AG20443 (cell line): ENCODE measurements at places on chromosomes 13 and 19.
A peak's percentile ranks its signal among the peaks of the same experiment; 100 is the strongest.

- no peak for DNase-seq
These were observed 20.2 kb downstream of the CHAMP1 start for GRCh38 chr13:114334305-114335053.

DNA sequence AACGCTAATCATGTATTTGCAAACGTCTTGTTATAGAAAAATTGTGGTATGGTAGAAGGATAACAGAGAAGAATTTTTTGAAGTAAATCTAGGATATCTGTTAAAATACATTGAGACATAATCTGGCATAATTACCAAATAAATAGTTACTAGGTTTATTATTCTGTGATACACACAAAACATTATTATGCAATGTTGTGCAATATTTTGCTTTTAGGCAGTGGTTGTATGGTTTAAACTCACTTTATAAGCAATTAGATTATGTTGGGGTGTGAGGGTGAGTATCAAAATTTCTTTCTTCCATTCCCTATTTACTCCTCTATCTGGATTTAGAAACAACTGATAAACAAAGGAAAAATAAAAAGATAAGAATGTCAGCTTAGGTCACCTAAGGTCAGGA is 385.6 kb downstream of the SLITRK6 start:
- no peak for DNase-seq

- DNase-seq = peak; percentile 43
These were observed 2.6 kb downstream of the MBNL2 start for GRCh38 chr13:97224544-97225300.

GRCh38 chr19:50000841-50001557 is 24.2 kb downstream of the VRK3 start:
- DNase-seq = no peak

DNA sequence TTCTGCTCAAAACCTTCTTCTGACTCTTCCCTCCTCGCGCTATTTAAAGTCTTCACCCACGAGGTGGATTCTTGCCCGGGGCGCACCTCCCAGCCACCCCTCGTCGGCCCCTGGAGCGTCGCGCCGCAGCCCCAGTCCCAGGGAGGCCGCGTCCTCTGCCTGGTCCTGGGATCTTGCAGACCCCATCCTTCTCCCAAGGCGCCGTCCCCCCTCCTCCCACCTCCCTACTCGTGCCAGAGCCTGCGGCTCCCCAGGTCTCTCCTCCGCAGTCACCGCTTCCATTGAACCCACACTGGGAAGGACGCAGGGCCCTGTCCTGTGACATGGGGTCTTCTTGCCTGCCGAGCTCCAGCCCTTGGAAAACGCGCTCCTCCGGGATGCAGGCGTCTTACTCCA is 486 bp downstream of the ZNF808 start:
- no peak for DNase-seq

GRCh38 chr19:10095622-10095947 is 6.9 kb downstream of the ANGPTL6 start:
- no peak for DNase-seq

DNA sequence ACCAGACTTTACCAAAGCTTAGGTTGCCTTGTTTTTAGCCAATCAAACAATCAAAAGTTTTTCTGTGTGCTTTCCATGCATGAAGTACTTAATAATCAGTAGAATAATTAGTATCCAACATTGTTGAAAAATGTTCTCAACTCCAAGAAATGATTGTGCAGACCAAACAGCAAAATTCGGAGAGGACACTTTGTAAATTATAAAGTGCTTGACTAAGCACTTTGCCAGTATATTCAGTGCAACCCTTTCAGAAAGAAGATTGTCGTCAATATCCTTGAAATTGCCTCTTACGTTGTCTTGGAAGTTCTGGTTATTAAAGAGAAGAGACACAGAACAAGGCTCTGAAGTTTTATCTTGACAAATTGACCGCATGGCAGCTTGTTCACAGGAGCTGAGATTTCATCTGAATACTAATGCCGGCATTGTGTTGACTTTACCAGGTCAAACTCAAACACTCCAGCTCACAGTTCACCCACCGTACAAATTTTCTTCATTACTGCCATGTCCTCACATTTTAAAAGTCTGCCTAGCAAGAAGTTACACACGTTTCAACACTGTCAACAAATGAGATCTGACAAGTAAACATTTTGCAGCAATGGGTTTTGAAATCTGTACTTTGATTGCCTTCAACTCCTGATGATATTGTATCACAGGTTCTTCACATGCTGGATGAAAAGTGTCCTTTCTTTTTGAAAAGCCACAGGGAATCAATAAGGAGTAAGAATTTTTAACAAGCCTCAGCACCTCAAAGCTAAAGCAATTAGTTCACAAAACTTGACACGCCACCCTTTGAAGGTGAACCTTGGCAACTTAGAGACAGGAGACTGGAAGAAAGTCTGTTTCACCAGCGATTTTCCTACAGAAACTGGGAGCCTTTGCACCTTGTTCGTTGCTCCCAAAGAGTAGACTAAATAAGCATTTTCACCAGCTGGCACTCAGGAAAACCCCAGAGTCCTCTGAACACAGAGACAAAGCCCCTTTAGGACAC is 150.9 kb downstream of the RFC3 start:
- DNase-seq = no peak

DNA sequence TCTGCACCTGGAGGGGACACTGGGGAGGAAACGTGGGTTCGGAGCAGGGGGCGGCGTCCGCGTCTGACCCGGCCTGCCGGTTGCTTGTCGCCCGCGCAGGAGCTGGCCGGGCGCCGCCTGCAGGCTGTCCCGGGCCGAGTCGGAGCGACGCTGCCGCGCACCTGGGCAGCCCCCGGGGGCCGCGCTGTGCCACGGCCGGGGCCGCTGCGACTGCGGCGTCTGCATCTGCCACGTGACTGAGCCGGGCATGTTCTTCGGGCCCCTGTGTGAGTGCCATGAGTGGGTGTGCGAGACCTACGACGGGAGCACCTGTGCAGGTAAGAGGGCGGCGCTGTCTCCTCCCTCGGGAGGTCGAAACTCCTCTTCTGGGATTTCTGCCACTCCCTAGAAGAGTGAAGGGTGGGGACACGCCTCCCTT is 1.3 kb downstream of the ITGBL1 start:
- DNase-seq = peak; percentile 43

- peak; percentile 68 for DNase-seq
These were observed 564.1 kb downstream of the DCT start for GRCh38 chr13:93915269-93915809.

DNA sequence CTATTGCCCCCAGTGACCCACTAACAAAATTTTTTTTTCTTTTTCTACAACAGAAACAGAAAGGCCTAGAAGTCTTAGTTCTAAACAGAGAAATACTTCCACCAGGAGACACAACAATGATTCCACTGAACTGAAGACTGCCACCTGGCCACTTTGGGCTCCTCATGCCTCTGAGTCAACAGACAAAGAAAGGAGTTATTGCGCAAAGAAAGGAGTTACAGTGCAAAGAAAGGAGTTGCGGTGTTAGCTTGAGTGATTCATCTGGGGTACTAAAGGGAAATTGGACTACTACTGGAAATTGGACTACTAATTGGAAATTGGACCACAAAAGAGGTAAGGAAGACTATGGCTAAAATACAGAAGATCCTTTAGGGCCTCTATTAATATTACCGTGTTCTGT is 116.6 kb downstream of the PCDH17 start:
- DNase-seq = no peak

DNA sequence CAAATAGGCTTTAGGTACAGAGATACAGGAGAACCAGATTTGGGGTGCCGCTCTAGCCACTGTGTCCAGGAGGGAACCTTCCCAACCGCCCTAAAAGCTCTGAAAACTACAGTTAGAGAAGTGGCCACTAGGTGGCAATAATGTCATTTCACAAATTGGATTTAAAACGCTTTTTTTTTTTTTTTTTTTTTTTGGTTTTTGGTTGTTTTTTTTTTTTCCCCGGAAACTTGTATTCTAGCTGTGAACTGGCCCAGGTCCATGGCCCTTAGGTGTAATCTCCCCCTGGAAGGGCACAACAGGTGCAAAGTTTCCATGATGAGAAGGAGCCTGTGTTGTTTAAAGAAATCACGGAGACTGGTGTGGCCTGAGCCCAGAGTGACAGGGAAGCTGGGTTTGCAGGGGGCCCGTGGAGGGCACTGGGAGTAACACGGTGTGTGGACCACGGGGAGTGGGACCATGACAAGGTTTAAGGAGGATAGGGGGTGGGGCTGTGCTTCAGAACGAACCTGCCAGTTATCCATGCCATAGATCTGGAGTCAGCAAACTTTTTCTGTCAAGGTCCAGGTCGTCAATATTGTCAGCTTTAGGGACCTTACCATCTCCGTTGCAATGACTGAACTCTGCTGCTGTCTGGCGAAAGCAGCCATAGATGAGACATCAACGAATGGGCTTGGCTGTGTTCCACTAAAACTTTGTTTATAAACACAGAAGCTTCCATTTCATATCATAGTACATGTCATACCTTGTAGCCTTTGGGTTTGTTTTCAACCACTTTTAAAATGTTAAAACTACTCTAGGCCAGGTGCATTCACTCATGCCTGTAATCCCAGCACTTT is 10.1 kb downstream of the OR1I1 start:
- DNase-seq = peak; percentile 59

DNA sequence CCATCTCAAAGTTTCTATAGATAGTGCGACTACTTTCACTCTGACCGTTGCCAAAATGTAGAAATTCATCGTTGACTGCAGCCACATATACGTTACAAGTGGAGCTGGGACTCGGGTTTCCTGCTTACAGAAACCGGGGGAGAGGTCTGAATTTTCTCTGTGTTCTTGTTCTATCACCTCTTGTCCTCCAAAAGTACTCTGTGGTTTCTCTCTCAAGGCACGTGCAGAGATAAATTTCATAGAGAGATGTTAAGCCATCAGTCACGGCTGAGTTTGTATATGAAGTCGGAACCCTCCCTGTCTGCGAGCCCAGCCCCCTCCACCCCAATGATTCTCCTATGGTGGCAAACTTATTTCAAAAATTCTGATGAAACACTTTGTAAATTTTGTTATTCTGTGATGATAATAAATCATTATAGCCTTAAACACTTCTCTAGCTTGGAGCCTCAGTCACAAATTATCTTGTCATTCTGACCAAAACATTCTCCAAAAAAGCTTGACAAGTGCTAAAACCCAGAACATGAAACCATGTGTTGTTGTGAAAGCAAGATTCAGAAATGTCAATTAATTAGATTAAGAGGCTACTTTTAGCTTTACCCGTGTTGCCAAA is 87.5 kb downstream of the TSHZ3 start:
- DNase-seq = no peak

- DNase-seq = peak; percentile 72
These were observed 58.0 kb downstream of the PIBF1 start for GRCh38 chr13:72839831-72840426.

- DNase-seq = no peak
These were observed 8.7 kb upstream of the UQCR11 start for GRCh38 chr19:1613808-1614570.

DNA sequence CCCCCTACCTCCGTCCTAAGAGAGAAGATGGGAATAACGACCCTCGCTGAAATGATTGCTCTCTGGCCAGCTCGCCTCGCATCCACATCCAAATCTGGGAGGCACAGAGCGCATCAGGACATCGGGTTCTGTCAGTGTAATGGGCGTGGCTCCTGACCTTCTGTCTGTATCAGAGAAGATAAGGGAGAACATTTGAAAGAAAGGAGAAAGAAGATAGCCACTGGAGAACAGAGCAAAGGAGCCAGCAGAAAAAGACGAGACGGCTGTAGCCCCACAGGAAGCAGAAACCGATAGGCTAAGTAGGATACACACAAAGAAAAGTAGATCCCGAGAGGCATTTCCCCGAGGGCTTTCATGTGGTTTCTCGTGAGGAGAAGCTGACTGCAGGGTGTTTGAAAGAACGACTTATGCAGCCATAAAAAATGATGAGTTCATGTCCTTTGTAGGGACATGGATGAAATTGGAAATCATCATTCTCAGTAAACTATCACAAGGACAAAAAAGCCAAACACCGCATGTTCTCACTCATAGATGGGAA is 14.0 kb upstream of the GJB2 start:
- no peak for DNase-seq

- no peak for DNase-seq
These were observed 319.9 kb upstream of the DACH1 start for GRCh38 chr13:72186730-72187422.

DNA sequence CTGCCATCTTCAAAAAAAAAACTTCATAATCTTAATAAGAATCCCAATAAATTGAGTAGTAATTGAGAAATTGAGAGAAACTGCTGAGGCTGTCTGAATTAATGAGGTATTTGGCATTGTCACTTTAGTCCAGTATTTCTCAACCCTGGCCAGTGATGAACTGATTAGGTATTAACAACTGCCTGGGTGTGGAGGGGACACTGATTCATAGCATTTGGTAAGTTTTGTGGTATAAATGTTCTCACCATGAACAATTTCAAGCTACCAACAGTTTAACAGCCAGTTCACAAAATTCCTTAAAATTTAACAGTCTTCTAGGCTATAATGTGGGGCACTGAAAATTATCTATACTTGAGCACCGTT is 18.3 kb downstream of the GPC6 start:
- DNase-seq = peak; percentile 71

- DNase-seq = no peak
These were observed 902.3 kb upstream of the SLITRK1 start for GRCh38 chr13:84784443-84785153.

GRCh38 chr13:25973576-25973975 is 78.2 kb downstream of the SHISA2 start:
- DNase-seq = no peak

DNA sequence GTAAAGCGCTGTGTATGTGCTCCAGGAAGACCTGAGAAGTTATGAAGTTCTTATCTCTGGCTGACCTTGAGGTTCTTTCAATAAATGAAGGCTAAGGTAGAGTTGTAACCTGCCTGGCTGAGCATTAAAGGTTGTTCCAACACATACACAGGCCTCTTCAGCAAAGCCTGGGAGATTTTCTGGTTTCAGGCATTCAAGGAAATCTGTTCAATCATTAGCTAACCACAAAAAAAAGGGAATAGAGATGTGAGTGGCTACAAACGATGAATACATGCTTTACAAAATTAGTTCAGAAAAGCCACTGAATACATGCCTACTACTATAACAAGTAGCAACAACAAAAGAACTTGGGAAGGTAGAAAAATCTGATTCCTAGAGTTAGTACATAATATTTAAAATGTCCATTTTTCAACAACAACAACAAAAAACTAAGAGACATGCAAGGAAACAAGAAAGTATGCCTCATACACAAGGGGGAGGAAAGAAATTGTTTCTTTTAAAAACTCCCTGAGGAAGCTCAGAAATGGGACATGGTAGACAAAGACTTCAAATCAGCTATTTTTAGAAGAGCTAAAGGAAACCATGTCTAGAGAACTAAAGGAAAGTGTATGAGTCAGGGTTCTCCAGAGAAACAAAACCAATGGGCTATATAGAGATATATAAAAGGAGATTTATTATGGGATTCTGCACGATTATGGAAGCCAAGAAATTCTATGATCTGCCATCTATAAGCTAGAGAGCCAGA is 191.5 kb upstream of the IPO5 start:
- DNase-seq = no peak

GRCh38 chr19:3572132-3572854 is 451 bp upstream of the HMG20B start:
- DNase-seq = peak; percentile 96

- DNase-seq = peak; percentile 27
These were observed 124.0 kb upstream of the RNF113B start for GRCh38 chr13:98300956-98301641.

DNA sequence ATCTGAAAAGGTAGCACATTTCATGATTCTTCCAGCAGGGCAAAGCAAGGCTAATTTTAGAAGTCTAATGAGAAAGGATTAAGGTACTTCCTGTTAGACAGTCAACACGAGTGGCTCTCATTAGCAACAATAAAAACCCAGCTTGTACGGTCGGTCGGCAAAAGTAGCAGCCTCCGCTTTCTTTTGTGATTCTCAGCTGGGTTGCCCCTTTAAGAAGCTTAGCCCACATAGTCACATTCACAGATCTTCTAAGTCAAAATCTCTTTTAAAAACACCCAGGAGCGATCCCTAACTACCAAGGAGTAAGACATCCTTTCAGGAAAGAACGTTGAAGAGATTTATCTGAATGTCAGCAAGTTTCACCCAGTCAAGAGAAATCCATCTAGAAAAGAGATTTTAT is 684.8 kb downstream of the DIAPH3 start:
- no peak for DNase-seq
